ENCODE measurements at places on chromosomes 3 and 15. TPM values are rescaled to one million over a fixed set of nuclear protein-coding genes. Genes with fewer than 3 reads are reported as not detected.

GRCh38 chr3:52038227-52038626 is 18.1 kb downstream of the DUSP7 start:
- H3K27ac ChIP-seq = no peak overlapping the region
- no peak overlapping the region for H3K4me3 ChIP-seq
- peaks cover 7% of the 10 kb centered on the region for H3K4me1 ChIP-seq
- H3K27me3 ChIP-seq = no peaks in the 10 kb centered on the region

GRCh38 chr3:36124118-36124796 is 256.0 kb upstream of the STAC start:
- no peak for DNase-seq
- no peak overlapping the region for H3K27ac ChIP-seq
- H3K36me3 ChIP-seq = no peaks in the 10 kb centered on the region
- H3K4me3 ChIP-seq = no peak overlapping the region
- H3K4me1 ChIP-seq = no peaks in the 10 kb centered on the region

DNA sequence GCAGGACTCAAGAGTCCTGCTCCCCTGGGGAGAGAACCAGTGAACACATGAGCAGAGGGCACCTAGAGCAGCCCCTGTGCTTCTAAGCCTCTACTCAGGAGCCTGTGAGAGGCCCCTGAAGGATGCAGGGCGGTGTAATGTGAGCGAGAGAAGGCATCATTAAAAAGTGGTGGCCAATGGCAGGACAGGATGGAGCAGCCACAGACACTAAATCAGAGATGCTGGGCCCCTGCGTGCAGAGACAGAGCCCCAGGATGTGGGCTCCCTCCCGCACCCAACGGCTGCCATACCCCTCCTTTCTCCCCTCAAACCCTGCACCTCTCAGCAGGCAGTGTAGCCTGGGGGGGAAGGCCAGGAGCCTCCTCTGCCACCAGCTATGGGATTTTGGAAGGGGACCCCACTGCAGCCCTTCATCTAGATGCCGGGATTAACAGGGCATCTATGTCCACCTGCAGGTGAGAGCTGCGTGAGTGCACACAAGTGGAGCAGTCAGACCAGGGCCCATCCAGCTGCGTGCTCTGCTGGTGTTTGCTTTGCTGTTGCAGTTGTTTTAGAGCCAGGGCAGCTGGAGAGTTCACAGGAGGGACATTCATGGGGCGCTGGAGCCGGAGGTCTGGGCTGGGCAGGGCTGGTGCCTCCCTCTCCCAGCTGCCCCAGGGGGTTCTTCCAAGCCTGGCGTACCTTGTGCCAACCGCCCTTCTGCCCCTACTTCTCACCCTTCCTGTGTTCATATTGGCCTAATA is 5.1 kb upstream of the IQSEC1 start:
- H3K36me3 ChIP-seq = no peaks in the 10 kb centered on the region
- peaks cover 11% of the 10 kb centered on the region for H3K4me1 ChIP-seq
- no peak overlapping the region for H3K4me3 ChIP-seq
- no peak for DNase-seq
- no peaks in the 10 kb centered on the region for H3K27me3 ChIP-seq

DNA sequence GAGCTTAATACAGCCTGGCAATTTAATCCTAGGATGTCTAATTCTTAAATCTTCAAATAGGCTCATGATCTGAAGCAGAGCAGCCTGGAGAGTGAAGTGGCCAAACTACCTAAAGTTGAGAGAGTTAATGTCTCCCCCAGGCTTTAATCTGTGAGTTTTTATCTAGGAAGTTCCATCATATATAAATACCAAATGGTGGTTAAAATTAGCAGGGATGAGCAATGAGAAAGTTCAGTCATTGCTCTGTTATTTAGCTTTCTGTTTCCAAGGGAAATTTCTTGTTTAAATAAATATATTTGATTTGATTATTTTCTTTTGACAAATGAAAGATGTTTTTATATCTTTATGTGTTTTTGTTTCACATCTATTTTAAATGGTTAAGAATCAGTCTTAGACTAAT is 274.4 kb upstream of the UMPS start:
- peaks cover 3% of the 10 kb centered on the region for H3K4me1 ChIP-seq
- no peak overlapping the region for H3K4me3 ChIP-seq
- DNase-seq = no peak
- H3K27ac ChIP-seq = no peak overlapping the region

GOLGA6L26 gene
- not detected for total RNA-seq

ATP13A4 gene
- total RNA-seq = 1.0 TPM

All from GM12878 (cell line).